Sciatic nerve (tissue), 2 donors: ENCODE measurements at places on chromosomes 3 and 15. TPM values are rescaled to one million over a fixed set of nuclear protein-coding genes. Genes with fewer than 3 reads are reported as not detected.

DNA sequence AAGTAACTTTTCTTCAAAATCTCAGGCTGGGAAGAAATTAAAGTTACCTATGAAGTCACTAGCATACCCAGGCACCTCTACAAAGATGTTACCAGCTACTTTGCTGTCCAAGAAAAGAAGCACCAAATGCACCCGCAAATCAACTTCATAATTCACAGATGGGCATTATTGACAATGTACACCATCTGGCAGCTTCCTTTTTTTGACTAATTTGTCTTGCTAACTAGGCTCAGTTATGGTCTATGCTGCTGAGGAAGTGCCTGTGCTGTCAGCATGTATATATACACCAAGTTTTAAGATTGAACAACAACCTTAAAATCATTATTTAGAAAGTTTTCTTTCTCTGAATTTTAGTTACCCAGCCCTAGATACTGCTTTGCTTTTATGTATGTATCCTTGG, 93.8 kb downstream of the NSUN3 start:
- no peak for DNase-seq

DNA sequence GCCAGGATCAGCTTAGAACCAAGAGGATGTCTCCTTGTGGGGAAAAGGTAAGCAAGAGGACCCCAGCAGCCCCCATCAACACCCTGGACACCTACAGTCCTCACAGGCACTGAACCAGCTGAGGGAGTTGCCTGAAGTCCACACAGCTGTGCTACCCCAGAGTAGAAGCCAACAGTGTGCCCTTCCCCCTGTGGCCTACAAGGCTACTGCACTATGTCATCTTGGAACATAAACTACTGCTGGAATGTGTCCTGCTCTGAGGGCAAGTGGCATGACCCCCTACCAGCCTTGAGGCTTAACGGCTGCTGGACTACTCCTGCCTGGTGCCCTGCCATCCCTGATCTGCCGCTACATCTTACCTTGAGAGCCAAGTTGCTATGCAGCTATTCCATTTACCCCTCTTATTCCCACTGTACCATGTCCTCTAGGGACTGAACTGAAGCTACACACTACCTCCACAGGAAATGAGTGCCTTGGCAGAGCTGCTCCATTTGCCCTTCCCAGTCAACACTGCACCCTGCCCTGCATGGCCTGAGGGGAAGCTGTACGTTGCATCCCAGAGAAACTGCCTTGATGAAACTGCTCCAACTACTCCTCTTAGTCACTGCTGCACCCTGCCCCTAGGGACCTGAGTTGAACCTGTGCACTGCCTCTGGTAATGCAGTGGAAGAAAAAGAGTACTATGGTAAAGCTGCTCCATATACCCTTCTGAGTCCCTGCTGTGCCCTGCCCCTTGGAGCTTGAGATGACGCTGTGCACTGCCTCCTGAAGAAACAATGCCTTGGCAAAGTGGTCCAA, 40.2 kb upstream of the ATP13A5 start:
- DNase-seq = no peak

GRCh38 chr3:11539677-11540076, 104.0 kb downstream of the VGLL4 start:
- no peak for DNase-seq

DNA sequence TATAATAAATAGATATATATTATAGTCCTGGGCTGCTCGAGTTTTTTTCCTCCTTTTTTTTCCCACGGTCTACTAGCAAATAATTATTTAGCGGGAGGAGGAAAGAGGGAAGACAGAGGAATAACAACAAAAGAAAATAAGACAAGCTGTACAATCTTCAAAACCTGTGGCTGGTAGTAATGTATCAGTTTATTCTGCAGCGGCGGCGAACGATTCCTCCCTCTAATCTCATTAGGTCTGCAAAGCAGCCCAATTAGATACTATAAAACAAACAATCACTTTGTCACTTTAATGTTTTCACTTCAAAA, 390 bp upstream of the TLE3 start:
- no peak for DNase-seq

DNA sequence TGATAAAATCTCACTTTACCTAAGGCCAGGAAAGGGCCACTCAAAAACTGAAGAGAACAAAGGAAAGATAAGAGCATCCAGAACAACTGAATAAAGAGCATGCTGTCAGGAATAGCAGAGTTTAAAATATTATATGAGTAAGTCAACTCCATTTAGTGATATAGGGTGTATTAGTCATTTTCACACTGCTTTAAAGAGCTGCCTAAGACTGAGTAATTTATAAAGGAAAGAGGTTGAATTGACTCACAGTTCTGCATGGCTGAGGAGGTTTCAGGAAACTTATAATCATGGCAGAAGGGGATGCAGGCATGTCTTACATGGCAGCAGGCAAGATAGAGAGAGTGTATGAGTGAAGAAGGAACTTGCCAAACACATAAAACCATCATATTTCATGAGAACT, 778.0 kb upstream of the NECTIN3 start:
- no peak for DNase-seq

DNA sequence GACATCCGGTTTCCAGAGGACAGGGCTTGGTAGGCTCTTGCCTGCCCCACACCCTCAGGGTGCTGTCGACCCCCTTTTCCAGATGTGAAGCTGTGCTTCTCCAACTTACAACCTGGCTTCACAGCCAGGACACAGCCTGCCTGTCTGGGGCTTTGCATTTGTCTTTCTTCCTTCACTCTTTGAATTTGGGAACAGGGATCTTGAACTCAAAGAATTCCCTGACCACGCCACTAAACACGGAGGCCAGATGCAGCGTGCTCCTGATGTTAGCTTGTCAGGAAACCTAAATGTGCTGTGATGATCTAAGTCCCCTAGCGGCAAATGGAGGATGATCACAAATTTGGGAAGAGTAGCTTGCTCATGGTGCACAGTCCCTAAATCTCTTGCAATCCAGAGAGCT, 244.8 kb upstream of the RGMA start:
- DNase-seq = no peak

DNA sequence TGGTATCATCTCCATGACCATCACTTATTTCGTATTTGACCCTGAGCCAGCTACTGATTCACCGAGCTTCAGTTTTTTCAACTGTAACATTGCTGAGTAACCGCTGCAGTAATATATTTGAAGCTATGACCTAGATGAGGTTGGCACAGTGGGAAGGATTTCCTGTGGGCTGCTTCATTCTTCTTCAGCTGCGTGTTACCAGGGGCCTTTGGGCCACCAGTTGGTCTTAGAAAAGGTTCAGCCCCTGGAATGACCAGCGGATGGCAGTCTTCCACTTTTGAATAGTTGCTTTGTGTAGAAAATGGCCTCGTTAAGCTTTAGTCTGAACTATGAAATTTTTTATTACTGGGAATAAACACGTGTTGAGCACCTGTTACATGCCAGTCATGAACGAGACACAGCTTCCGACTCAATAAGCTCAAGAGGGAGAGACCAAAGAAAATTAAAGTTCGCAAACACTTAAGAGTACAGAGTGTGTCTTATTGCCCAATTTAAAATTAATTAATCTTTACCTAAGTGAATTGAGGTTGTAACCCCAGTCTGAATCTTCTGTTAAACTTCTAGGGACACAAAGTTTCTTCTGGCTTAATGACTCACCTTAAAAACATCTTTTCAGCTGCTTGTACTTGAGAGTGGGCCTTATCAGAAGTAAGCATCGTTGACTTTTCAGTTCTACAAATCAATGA, 57.6 kb upstream of the NR2E3 start:
- no peak for DNase-seq

GRCh38 chr3:108940568-108941263, 13.0 kb downstream of the GUCA1C start:
- no peak for DNase-seq

GRCh38 chr3:59559721-59560435, 510.1 kb upstream of the CFAP20DC start:
- DNase-seq = no peak

DNA sequence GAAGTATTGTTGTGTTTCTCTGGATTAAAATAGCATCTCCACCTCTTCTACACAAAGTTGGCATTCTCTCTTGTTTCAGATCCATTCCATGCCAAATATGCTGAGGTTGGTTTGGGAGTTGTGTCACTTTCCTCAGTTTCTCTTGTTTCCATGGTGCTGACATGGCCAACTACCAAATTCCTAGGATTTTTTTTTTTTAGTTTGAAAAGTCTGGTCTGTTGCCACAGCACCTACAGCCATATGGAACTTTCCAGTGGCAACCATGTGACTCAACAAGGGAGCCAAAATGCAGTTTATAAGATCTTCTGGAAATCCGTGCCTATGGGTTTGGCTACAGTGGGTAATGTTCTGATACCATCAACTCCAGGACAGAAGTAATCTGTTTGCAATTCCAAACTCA, 96.0 kb upstream of the CLSTN2 start:
- no peak for DNase-seq

Gene NR2E3
- total RNA-seq = not detected

Gene CHDH
- total RNA-seq = 7.3 TPM

Gene BOC
- 114 TPM for total RNA-seq

Gene PLA2G4E
- total RNA-seq = not detected

Gene SCN5A
- 2.7 TPM for total RNA-seq
